NCI-H2107 (cell line): ENCODE measurements at places on chromosomes 5 and 9.

- no peak for DNase-seq
Observed at GRCh38 chr5:81817980-81818379, 67.1 kb upstream of the SSBP2 start.

GRCh38 chr5:35115920-35116319 is 68.2 kb upstream of the AGXT2 start:
- DNase-seq = no peak

DNA sequence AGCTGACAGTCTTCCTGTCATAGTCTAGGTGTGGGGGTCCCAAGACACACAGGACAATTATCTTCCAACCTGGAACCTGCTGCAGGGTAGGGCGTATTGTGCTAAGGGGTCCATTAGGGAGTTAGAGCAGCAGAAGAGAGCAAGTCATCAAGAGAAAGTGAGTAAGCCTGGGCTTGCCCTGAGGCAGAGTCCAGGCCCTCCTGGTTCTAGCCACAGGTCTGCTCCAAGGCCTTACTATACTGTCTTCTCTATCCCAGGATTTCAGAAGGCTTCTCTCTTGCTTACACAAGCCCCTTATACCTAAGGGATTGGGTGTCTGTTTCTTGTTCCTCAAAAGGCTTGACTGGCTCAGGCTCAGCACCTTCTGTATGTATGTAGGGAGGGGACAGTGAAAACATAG is 7.7 kb downstream of the P4HA2 start:
- no peak for DNase-seq

DNA sequence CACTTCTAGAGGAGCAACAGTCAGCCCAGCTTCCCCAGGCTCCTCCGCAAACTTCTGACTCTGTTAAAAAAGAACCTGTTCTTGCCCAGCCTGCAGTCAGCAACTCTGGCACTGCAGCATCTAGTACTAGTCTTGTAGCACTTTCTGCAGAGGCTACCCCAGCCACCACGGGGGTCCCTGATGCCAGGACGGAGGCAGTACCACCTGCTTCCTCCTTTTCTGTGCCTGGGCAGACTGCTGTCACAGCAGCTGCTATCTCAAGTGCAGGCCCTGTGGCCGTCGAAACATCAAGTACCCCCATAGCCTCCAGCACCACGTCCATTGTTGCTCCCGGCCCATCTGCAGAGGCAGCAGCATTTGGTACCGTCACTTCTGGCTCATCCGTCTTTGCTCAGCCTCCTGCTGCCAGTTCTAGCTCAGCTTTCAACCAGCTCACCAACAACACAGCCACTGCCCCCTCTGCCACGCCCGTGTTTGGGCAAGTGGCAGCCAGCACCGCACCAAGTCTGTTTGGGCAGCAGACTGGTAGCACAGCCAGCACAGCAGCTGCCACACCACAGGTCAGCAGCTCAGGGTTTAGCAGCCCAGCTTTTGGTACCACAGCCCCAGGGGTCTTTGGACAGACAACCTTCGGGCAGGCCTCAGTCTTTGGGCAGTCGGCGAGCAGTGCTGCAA is 72.8 kb downstream of the NUP214 start:
- DNase-seq = no peak

DNA sequence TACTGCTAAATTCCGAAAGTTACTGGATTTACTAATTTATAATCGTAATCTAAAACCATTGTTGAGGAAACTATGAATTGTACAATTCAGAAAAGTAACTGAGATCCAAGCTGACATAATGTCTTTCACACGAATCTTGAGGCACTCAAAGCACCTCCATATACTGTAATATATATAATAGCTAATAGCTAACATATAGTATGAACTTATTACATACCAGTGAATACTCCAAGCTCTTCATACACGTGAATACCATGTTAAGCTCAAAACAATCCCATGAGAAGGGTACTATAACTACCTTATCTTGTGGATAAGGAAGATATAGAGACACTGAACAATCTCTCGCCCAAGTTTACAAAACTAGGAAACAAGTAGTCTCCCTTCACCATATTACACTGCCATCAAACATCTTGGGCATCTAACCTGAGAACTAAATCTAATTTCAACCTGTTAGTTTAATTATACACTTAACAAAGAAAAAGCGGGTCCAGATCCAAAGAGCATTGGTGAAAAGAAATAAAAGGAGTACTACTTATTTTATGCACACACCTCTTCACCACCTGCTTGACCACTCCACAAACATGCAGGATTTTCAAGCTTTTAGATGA is 1.0 kb downstream of the NUDCD2 start:
- DNase-seq = no peak

DNA sequence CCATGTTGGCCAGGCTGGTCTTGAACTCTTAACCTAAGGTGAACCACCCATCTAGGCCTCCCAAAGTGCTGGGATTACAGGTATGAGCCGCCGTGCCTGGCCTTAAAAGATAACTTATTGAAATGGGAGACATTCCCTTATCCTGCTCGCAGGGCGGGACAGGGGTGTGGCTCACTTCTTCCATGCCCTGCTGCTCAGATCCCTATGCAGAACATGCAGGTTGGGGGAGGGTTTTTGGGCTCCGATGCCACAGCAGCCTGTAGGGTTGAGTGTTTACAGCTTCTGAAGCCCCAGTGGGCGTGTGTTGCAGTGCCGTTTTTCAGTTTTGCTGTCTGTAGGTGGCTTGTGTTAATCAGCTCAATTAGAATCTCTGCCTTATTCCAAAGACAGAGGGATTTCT is 108.0 kb upstream of the BRINP1 start:
- no peak for DNase-seq

- no peak for DNase-seq
Observed at GRCh38 chr9:128529191-128529590, 23.2 kb upstream of the SPTAN1 start.
